ENCODE measurements at places on chromosomes 5 and 9.

DNA sequence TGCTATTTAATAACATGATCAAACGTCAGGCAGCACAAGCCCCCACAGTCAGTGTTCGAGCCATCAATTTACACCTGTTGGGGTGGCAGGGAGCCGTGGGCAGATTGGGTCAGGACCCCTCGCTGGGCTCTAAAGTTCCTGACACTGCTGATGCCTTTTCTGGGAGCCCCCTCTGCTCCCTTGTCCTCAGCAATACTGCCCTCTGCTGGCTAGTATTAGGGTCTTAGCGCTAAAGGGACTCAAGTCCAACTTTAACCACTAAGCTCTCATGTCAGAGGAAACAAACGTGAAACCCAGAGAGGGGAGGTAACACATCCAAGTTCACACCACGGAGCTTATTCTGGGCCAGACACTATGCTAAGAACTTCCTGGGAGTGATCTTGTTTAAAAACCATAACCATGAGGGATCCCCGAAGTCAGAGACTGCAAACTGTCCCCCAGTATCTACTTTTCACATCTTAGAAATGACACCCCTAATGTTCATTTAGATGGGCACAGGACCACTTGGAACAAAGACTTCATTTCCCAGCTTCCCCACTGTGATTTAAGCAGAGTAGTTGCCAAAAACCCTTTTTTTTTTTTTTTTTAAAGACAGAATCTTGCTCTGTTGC, 20.4 kb downstream of the ANKS6 start:
- DNase-seq = peak; percentile 65

- DNase-seq = no peak
Measured at GRCh38 chr5:149472399-149472798, 78.8 kb downstream of the CSNK1A1 start.

DNA sequence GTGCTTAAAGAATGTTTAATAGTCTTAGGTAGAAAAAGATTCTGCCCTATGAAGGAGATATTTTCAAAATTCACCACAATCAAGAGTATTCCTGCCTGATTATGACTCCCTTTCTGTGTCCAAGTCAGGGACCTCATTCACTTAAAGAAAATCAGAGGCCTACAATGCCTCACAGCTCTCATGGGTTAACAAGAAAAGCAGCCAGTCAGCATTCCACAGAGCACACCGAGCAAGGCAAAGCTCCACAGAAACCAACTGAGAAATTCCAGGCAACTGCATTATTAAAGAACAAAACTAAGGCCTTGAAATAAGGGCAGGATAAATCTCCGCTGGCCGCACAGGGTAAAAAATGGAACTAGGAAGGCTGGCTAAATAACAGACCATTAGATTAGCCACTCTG, 161.1 kb downstream of the TARS1 start:
- peak; percentile 22 for DNase-seq

DNA sequence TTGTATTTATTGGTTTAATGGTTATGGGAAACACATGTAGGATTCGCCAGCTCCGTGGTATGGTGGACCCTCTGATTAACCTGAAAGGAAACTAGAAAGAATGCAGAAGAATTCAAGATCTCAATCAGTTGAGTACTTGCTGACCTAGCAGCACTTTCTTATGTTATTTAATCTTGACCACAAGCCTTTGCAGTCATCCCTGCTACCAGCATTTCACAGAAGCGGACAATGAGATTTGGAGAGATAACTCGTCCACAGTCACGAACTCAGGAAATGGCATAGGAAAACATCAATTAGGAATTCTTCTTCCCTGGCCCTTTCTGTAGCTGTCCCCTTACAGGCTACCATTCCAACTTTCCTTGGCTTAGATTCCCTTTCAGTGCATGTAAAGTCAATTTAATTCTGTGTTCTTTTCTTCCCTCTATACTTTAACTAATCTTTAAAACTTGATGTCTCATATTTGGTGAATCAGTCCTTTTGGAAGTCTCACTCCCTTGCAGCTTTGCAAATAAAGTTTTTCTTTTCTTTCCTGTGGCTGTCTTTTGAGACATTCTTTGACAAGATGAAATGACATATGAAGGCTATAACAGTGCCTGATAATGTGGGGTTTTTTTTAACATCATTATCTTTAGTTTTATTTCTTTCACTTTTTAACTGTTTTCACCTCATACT, 1.3 kb upstream of the SLC44A1 start:
- DNase-seq = peak; percentile 75

- no peak for DNase-seq
Measured at GRCh38 chr9:72129271-72130156, 19.7 kb upstream of the GDA start.

- DNase-seq = no peak
Measured at GRCh38 chr9:138028596-138028995, 151.0 kb downstream of the CACNA1B start.

DNA sequence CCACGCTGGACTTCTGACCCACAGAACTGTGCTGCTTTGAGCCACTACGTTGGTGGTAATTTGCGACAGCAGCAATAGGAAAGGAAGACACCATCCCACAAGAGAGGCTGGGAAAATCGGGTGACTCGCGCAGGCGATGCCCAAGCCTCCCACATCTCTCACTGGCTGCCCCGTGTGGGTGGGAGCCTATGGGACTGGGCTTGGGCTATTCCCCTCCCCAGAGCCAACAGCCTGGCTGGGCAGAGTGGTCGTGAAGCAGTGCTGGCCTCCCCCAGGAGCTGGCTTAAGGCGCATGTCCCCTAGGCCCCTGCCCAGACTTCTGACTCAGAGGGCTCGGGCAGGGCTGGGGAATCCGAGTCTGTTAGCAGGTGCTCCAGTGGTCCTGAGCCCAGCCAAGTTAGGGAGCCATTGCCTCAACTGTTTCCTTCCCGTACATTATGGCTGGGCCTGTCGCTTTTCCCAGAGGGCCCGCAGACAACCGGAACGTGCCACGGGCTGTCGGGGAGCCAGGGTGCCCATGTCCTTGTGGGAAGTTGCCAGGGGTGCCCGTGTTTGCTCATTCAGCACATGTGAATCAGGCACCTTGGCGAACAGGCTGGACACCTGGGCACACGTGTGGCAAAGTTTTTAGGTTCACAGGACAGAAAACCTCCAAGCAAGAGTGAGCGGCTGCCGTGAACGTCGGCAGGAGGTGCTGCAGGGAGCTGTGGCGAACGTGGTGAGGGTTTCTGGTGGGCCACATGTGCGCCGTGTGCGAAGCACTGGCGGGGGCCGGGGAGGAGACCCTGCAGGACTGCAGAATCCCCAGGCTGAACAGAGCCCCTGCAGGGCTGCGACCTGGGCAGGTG, 7.0 kb upstream of the RASGEF1C start:
- no peak for DNase-seq

DNA sequence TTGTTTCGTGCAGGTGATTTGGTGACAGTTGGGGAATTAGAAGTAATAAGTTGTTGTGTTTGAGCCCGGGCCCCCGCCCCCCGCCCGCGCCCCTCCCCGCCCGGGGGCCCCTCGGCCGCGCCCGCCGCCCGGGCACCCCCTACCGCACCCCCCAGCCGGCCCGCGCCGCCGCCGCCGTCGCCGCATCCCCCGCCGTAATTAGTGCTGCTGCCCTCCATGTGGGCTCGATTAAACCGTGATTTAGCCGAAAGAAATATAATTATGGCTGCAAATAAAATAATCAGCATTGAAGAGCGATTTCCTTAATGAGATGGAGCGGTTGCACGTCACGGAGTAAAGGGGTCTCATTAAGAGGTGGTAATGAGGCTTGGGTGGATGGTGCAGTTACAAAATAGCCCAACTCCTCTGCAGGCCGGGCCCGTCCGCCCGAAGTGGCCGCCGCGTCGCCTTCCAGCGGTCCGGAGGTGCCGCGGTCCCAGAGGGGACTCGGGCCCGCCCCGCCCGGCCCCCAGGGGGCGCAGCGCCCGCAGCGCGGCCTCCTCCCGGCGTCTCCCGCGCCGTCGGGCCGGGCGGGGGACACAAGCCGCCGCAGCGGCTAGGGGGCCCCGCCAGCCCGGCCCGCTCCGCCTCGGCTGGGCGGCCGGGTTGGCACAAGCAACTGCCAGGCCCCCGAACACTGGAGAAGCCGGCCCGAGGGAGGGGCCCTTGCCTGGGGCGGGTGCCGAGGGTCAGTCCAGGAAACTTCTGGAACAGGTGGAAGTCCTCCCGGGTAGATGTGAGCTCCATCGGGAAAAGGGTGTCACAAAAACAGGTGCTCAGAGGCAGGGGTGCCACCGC, 6.9 kb upstream of the OTP start:
- peak; percentile 9 for DNase-seq

DNA sequence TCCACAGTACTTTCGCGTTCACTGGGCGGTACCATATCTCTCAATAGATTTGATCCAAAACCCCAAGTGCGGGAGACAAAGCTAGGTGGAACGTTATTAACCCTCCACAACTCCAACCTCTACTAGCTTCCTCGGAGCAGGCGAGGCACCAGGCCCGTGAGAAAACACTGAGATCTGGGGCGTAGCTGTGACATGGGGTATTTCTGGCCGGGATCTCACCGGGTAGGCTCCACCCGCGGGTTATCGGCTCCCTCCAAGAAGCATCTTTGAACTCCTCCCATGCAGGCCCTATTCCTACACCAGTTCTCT, 350 bp upstream of the SLC25A46 start:
- DNase-seq = no peak

DNA sequence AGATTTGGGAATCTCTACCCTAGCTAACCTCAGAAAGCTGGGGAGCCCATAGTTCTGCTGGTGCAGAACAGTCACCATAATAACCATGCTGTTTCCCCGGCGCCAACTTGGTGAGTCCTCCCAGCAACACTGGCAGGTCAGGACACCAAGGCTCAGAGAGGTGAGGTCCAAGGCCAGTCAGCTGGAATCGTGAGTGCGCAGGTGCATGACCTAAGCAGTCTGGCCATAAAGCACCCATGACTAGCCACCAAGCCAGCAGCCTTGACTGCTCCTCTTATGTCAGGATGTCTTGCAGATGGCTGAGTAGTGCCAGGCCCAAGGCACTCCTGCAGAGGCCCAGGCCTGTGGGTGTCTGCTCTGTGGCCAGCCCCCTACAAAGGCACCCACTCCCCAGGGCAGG, 2.6 kb downstream of the RNF44 start:
- DNase-seq = no peak

- DNase-seq = no peak
Measured at GRCh38 chr9:135716045-135716444, 14.1 kb downstream of the KCNT1 start.

- DNase-seq = no peak
Measured at GRCh38 chr9:297104-297972, 82.7 kb downstream of the DOCK8 start.

GRCh38 chr5:149358294-149358651, 427 bp downstream of the PCYOX1L start:
- DNase-seq = no peak

GRCh38 chr5:172085738-172086137, 79.3 kb upstream of the FBXW11 start:
- no peak for DNase-seq

- DNase-seq = no peak
Measured at GRCh38 chr5:75021219-75021618, 31.1 kb downstream of the GCNT4 start.

- DNase-seq = no peak
Measured at GRCh38 chr5:69493396-69494133, 975 bp downstream of the OCLN start.

DNA sequence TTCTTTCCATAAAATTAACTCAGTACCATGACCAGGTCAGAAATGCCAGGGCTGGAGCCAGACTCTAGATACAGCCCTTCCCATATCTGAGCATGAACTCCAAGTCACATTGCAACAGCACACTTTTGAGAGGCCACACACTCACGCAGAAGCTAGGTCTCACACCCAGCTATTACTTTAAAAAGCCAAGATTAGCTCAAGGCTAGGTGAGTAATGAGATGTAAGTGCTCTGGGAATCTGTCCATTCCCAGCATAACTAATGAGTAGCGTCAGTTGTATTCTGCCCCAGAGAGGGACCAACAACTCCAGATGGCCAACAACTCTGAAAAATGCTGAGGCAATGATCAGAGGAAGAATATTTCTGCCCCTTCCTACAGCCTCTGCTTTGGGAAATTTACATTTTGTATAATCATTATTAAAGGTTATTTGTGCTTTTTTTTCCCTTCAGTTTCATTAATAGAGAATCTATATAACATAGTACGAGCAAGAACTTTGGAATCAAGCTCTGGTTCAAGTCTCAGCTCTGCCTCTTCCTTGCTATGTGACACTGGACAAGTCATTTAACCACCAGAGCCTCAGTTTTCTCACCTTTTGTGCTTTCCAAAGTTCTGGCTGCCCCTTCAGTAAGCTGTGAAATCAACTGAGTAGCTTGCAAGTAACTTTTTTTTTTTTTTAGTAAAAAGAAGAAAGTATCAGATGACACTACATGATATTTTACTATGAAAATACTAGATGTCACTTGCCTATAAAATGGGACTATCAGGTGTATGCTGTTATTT, 118.3 kb downstream of the NR6A1 start:
- peak; percentile 88 for DNase-seq

GRCh38 chr9:133127340-133127981, 6.4 kb upstream of the RALGDS start:
- no peak for DNase-seq

GRCh38 chr5:143126174-143127019, 277.1 kb downstream of the NR3C1 start:
- no peak for DNase-seq

GRCh38 chr9:136590821-136591752, 45.2 kb upstream of the NOTCH1 start:
- no peak for DNase-seq

DNA sequence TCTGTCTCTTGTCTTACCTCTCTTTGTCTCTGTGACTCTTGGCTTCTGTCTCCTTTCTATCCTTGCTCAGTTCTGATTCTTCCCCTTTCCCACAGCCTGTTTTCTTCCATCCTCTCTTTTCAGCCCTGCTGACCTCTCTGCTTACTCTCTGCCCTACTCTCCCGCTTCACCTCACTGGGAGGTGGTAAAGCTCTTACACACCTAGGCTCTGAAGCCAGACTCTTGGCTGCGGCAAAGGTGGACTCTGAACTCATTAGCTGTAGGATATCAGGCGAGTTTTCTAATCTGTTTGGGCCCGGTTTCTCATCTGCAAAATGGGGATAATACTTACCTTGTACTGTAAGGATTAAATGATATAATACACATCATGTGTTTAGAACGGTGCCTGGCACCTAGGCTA, 11.1 kb downstream of the PCDH1 start:
- DNase-seq = no peak

DNA sequence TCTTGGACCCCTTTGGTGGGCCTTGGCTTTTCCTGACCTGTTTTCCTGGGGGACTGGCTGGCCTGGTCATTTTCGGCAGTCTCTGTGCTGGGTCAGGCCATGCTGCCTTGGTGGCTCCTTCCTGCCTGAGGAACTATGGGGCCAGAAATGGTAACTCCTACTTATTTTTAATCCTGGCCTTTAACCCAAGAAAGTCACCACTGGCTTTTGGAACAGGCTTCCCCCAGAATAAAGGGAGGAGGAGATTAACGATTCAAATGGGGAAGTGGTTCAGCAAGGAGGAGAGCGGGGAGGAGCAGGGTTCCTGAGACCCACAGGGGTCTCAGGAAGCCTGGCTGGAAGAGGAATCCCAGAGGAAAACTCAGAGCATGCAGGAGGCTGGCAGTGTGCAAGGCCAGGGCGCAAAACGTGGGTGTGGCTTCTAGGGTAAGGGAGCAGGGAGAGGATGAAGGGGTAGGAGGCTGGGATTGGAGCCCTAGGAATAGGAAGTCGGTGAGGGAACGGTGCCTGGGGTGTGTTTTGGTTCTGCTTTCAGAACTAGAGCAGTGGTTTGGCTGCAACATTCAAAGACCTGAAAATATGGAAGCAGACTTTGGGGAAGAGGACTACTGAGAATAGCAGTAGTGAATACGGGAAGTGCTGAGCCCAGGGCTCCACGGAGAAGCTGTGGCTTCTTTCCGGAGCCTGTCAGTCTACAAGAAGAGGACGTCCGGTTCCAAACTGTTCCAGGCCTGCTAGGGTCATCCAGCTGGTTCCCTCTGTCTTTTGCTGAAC, 271.1 kb upstream of the KLF4 start:
- DNase-seq = no peak

GRCh38 chr5:119079318-119079921, 8.5 kb downstream of the DMXL1 start:
- DNase-seq = no peak
